NCI-H510A treated with DMSO at 0.1 percent for 48 hours (cell line): ENCODE measurements at places on chromosomes 16 and 17.

DNA sequence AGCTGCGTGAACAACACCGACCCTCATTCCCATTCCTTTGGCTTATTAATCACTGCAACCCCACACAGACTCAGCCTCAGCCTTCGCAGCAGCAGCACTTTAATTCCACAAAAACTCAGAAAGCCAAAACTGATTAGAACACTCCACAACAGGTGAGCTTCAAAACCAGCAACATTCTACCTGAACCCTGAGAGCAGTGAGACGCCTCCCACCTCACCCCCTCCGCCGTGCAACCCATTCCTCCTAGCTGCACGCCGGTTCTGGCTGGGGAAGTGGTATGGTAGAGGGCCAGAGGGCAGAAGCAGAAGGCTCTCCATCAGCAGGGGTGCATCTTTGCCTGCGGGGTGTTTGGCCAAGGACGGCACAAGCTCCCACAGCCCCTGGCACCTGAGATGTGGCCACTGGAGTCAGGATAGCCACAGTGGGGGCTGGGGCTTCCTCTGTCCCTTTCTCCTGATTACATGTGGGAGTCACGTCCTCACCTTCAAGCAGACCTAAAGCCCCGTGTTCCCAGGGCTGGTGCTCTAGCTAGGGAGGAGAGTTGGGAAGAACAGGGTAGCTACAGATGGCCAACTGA lies 1.6 kb downstream of the BORCS6 start:
- no peak for DNase-seq

DNA sequence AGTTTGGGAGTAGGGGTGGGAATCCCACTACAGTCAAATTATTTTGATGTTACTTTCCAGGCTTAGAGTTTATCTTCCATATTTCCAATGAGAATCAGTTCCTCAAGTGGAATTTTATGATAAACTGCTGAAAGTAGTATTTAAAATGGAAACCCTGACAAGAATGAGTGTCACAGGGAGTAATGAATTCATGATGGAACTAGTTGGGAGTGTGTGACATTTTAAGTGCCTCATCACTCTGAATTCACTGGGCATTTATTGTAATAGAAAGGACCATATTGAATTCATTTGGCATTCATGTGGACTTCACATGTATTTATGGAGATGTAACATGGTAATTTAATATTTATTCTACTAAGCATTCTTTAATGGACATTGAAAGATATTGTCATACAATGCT lies 320.9 kb downstream of the CDH13 start:
- DNase-seq = no peak

GRCh38 chr16:26220894-26221293 lies 529.1 kb downstream of the HS3ST4 start:
- no peak for DNase-seq

GRCh38 chr16:57624806-57625500 lies 3.5 kb upstream of the ADGRG1 start:
- no peak for DNase-seq

DNA sequence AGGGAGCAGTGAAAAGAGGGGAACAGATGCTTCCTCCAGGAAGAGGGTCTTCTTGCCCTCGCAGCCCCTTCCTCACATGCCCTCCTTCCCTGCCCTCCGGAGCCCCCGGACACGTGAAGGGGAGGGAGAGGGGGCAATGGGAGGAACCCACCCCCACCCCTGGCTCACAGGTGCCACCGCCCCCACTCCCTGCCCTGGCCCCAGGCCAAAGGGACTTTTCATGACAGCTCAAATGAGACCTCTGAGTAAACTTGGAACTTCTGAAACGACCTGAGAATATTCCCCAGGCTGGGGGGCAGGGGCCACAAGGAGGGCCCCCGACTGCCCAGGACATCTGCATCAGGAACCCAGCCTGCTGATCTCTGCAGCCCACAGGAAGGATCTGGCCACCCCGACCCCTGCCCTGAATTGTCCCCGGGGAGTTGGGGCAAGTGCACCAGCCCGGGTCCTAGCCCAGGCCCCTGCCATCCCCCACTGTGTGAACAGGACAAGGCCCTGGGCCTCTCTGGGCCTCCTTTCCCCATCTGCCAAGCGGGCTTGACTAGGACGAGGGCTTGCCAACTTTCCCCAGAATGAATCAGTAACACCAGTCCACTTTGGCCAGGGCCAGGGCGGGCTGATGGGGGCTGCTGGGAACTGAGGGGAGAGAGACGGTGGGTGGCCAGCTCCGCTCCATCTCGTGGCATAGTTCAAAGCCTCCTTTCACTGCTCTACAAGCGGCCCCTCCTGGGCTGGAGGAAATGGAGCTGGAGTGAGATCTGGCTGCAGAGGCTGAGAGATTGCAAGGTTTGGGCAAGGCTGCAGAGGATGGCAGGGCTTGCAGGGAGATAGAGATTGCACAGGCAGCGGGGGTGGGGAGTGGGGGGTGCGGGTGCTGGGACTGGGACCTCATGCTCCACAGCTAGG lies 3.8 kb downstream of the IL21R start:
- DNase-seq = no peak

- DNase-seq = no peak
These were observed 706.9 kb upstream of the SOX9 start for GRCh38 chr17:71413935-71414334.

DNA sequence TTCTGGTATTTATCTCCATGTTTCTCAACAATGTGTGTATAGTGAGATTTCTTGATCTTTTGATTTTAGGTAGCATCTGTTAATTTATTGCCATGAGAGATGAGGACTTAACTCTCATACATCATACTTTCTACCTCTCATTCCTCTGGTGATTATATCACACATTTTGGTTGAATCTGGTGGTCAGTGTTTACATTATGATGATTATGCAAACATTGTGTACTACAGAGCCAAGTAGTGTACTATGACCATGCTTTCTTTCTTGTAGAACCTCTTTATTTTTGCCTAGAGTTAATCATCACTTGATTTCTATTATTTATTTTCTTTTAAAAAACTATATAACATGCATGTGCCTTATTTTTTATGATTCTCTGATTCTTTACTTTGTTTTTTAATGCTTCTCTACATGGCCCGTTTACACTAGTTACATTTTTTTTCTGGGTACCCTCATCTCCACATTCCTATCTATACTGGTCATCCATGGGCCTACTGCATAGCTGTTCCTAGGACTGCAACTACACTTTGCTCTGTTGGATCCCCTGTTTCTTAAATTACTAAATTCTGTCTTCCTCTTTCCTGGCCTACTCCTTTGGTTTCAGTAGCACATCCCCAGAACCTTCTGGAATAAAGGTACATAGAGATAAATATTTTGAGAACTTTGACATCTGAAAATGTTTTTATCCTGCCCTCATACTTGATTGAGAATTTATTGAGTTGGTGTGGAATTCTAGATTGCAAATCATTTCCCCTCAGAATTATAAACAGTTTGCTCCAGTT lies 63.0 kb upstream of the LRRC37A3 start:
- DNase-seq = no peak

DNA sequence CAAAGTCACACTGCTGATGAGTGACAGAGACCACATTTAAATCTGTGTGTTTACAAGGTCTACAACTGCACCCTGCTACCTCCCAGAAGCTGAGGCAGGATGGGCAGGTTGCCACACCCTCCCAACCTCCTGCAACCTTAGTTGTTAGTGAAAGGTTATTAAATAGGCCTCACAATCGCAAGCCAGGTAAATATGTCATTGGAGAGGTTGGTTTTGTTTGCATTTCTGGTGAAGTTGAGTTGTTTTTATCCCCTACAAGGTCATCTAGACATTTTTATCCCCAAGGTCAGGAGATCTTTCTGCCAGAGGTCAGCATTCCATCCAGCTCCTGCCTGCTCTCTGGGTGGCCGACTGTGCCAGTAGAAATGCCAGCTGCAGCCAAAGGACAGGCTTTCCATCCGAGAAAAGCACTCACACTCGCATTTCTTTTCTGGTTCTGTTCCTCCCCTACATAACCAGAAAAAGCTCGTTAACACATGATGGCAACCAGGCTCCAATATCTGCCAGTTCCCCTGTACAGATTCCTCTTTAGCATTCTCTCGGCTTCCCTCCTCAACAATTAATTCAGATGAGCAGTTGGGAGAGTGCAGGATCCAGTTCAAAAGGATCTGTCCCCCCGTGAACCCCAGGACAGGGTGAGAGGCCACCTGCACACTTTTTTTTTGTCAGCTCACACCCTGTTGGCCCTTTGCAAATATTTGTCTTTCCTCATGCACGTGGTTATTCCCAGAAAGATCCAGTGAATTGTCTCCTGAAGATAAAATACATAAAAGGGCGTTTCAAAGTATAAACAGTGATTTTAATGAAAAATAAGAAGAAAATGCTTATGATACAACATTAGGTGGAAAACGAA lies 562.8 kb downstream of the MAF start:
- peak; percentile 31 for DNase-seq

DNA sequence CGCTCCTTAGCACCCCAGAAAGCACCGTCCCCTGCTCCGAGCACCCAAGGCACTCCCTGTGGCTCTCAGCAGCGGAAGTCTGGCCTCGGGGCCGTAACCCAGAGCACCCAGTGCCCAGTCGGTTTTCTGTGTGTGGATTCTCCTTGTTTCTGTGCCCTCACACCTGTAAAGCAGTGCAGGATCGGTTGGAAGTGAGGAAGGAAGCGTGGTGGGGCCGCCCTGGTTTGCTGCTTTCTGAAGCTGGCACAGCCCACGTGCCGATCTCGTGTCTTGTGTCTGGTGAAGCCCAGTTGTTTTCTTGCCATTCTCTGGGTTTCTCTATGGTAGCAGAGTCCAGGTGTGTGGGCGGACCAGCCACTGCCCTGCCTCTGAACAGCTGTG lies 3.7 kb downstream of the ACSF3 start:
- no peak for DNase-seq

- DNase-seq = no peak
These were observed 121.0 kb upstream of the ADAMTS18 start for GRCh38 chr16:77555791-77556190.

GRCh38 chr17:58370309-58370708 lies 18.3 kb upstream of the SUPT4H1 start:
- DNase-seq = no peak

DNA sequence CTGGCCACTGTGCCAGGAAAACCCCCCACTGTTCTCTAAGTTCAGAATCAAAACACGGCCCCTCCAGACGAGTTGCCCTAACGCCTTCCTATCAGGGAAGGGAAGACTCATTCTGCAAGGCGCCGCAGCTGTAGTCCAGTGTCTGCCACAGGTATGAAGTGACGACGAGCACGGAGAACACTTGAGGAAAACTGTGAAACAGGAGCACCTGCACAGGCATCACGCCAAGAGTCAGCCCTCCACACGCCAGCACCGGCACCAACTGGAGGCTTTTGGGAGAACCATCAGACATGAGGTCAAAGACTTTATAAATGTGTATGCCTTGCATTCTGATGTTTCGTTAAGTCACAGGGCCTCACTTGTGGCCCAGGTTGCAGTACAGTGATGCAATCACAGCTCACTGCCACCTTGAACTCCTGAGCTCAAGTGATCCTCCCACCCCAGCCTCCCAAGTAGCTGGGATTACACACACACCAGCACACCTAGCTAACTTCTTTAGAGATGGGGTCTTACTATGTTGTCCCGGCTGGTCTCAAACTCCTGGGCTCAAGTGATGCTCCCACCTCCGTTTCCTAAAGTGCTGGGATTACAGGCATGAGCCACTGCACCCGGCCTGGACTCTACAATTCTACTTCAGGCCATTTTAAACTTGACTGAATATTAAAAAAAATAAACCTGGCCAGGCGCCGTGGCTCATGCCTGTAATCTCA lies 22.9 kb downstream of the KLHDC4 start:
- DNase-seq = no peak

- DNase-seq = no peak
These were observed 5.3 kb upstream of the HSD11B2 start for GRCh38 chr16:67425580-67425979.

- DNase-seq = no peak
These were observed 272.0 kb downstream of the MAF start for GRCh38 chr16:79328402-79329165.

DNA sequence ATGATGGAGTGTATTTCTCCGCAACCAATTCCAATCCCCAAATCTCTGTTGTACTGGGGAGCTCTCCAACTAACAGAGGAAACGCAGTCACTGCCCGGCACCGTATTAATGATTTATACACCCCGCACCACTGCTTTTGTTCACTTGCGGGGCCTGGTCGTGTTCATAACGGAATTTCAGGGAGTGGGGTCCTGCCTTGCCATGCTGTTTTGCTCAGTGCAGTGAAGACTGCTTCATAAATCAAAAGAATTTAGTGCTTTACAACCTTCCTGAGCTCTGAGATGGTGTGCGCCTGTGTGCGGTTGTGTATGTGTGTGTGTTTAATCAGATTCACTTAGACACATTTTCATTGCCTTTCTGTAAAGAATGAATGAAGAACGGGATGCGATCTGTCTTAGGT lies 18.5 kb upstream of the RBFOX1 start:
- no peak for DNase-seq
